ENCODE measurements at places on chromosomes 7 and 10.

- H3K27ac ChIP-seq: no peak overlapping the region
- no peaks in the 10 kb centered on the region for H3K4me1 ChIP-seq
- no peak for DNase-seq
- H3K4me3 ChIP-seq: no peak overlapping the region
These were observed 21.6 kb upstream of the ATE1 start for GRCh38 chr10:121949451-121949850.

GRCh38 chr10:63267414-63268148, 134.5 kb downstream of the NRBF2 start:
- no peaks in the 10 kb centered on the region for H3K27me3 ChIP-seq
- peaks cover 1% of the 10 kb centered on the region for H3K4me1 ChIP-seq
- peak overlapping the region; percentile 72 for H3K27ac ChIP-seq

DNA sequence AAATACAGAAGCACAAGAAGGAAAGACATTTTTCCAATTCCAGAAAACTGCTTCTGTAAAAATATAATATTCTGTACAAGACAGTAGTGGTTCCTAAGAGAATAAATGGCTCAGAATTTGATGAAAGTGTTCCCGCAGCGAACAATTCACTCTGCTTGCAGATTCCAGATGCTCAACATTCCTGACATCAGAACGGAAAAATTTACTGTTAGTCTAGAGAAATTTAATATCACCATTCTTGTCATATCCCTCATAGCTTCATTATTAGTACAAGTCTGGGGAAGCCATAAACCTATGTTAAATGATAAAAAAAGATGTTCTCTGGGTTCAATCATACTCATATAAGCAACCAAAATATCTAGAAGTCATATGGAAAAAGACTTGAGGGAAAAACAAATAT, 83.6 kb downstream of the MPP7 start:
- H3K4me1 ChIP-seq: peaks cover 4% of the 10 kb centered on the region
- peaks cover 5% of the 10 kb centered on the region for H3K27me3 ChIP-seq
- no peak overlapping the region for H3K4me3 ChIP-seq

GRCh38 chr7:107712025-107712424, 31.9 kb upstream of the CBLL1 start:
- no peaks in the 10 kb centered on the region for H3K4me1 ChIP-seq
- no peak for DNase-seq
- H3K27ac ChIP-seq: no peak overlapping the region
- no peaks in the 10 kb centered on the region for H3K36me3 ChIP-seq
- H3K27me3 ChIP-seq: no peaks in the 10 kb centered on the region
- no peak overlapping the region for H3K4me3 ChIP-seq

DNA sequence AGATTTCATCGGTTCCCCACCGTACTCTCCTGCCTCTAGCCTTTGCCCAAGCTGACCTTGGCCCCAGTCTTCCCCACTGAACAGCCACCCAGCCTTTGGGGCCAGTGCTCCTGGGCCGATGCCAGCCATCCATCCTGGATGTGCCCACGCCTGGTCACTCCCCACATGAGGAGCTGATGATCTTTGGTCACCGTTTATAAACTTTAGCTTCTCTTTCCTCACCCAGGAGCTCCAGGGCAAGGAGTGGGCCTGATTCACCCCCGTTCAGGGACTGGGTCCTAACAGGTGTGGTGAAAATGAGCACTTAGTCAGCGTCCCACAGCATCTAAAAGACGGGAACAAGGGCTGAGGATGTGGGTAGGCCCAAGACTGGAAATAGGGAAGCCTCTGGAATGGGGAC, 22.9 kb downstream of the GTF2IRD1 start:
- H3K27ac ChIP-seq: peak overlapping the region; percentile 99
- no peak overlapping the region for H3K4me3 ChIP-seq
- H3K36me3 ChIP-seq: no peaks in the 10 kb centered on the region
- H3K4me1 ChIP-seq: peaks cover 40% of the 10 kb centered on the region

DNA sequence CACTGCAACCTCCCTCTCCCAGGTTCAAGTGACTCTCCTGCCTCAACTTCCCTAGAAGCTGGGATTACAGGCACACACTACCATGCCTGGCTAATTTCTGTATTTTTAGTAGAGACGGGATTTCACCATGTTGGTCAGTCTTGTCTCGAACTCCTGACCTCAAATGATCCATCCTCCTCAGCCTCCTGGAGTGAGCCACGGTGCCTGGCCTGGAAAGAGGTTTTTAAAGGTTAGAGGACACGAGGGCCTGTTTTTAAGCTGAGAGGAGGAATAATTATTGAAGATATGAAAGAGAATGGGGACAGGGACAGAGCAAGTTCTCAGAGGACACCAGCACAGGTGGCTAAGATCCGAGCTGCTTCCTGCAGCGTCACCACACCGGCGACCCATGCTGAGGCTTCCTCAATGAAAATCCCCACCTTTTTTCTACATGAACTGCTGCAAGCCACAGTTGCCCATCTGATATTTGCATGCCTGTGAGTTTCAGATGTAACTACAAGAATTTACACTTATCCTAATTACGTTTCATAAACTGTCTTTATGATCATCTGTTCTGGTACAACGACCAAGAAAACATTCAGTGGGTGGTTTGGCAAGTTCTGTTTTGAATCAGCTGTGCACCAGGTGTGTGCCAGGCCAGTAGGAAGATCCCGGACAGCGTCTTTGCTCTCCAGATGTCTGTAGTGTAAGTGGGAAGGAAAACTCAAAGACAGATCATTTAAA, 76.0 kb downstream of the HIP1 start:
- H3K27ac ChIP-seq: no peak overlapping the region
- H3K27me3 ChIP-seq: no peaks in the 10 kb centered on the region
- no peak overlapping the region for H3K4me3 ChIP-seq
- peaks cover 8% of the 10 kb centered on the region for H3K36me3 ChIP-seq

DNA sequence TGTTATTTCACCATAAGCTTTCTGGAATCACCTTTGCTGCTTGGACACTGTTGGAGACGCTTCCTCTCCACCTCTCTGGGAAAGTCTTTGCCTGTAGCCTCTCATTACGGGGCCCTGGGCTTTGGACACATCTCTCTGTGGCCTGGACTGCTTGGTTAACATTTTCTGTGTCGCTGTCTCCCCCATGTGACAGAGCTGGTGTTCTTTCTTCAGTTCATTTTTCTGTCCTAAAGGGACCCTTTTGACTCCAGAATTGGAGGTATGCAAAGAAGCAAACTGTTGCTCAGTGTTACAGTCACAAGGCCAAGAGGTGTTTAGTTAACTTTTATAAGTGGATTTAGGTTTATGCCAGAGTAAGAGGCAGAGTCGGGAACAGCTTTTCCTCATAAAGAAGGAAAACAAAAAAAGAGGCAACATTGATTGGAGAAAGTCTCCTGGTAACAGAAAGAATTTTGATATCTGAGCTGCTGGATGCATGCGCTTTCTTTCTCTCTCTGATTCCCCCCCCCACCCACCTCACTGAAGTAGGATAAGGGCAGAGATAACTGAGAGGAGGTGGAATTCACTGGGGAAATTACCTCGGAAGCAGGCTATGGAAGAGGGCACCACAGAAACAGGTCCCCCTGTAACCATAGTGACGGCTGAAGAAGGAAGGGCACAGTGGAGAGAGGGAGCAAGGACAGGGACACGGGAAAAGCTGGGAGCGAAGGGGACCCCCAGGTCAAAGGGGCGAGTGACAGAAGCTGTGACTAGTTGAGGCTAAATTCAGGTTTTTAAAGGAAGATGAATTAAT, 57.8 kb downstream of the LGI1 start:
- H3K27me3 ChIP-seq: no peaks in the 10 kb centered on the region
- H3K27ac ChIP-seq: no peak overlapping the region
- no peak for DNase-seq
- no peak overlapping the region for H3K4me3 ChIP-seq
- no peaks in the 10 kb centered on the region for H3K36me3 ChIP-seq
- no peaks in the 10 kb centered on the region for H3K4me1 ChIP-seq

- no peak overlapping the region for H3K4me3 ChIP-seq
- no peak overlapping the region for H3K27ac ChIP-seq
- no peak for DNase-seq
- H3K27me3 ChIP-seq: no peaks in the 10 kb centered on the region
- no peaks in the 10 kb centered on the region for H3K4me1 ChIP-seq
These were observed 12.9 kb downstream of the MYOZ1 start for GRCh38 chr10:73628405-73628804.

Data from lung (tissue), 17 donors.